ENCODE measurements at places on chromosomes 5 and 9.
A peak's percentile ranks its signal among the peaks of the same experiment; 100 is the strongest.

- no peak for DNase-seq
Measured at GRCh38 chr9:17060450-17060849, 74.4 kb upstream of the CNTLN start.

- DNase-seq, result no peak
Measured at GRCh38 chr5:1704676-1705075, 95.0 kb downstream of the MRPL36 start.

GRCh38 chr9:95993337-95993736 is 117.8 kb downstream of the ERCC6L2 start:
- DNase-seq, result no peak

- DNase-seq, result no peak
Measured at GRCh38 chr9:113501129-113501686, 37.7 kb downstream of the RGS3 start.

DNA sequence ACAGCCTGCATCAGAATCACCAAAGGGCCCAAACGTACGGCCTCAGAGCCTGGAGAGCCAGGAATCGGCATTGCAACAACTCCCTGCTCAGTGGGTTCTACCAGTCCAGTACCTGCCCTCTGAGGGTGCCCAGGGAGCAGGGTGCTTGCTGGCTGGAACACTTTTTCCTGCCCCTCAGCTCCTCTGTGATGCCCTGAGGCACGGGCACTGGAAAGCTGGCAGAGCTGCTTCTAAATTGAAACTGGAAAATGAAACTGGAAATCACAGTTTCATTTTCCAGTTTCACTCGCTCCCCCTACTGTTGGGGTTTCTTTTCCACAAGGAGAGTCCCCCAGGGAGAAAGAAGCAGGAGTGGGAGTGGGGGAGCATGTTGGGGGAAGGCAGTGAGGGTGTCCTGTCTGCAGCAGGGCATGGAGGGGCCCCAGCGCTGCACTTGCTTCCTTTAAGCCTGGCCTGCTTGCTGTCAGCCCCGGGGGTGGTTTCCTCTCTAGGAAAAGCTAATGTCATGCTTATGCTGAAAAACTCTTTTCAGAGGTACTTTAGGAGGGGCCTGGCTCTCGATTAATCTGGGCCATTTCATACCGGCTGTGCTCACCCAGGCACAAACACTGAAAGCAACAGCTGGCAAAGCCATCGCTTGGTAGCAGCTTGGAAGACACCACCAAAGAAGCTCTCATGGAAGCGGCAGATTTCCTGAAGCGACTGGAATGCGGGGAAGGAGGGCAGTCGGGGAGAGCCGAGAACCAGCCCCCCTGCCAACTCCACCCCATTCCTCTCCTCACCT is 26.2 kb downstream of the IRF1 start:
- peak; percentile 42 for DNase-seq

DNA sequence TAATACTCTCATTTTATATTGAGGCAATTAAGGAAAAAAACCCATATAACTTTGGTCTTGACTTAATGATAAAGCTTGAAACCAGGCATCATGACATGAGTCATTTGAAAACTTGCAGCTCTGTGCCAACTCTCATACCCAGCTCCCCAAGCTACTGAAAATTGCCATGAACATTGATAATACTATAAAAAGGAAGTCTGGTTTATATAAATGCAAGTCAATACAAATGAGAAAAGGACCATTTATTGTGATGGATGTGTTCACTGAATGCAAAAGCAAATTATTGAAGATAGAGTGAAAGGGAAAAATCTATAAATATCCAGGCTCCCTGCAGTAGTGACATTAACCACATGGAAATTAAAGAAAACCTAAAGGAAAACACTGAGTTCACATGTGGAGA is 116.3 kb downstream of the DEPDC1B start:
- DNase-seq, result peak; percentile 29

DNA sequence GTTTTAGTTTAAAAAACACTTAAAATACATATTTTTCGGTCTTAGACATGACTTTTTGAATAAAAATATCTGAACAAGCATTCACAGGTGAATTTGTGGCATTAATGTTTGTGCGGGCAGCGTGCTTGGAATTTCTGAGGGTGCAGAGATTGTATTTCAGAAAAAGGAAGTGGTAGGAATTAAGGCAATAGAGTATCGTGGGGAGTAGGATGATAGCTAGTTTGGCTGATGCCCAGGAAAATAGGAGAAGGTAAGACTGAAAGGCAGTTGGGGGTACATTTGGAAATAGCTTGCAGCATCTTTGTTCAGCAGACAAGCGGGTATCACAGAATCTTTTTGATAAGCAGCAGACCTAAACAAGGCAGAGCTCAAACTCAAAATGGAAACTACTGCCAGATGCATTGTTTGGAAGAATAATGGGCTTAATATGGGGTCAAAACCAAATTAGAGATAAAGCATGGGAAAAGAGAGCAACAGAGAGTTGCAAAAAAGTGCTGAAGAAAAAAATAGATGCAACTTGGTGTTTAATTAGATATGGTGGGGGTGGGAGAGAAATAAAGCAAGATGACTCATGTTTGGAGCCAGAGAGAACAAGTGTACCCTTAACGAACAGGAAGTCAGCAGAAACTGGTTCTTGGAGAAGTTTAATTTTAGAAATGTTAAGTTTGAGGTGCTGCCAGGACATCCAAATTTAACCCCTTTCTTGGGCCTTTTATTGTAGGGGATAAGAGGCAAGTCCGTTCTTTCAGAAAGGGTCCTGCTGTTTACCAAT is 85.7 kb upstream of the ARRDC3 start:
- DNase-seq, result no peak

- peak; percentile 43 for DNase-seq
Measured at GRCh38 chr5:159316519-159317383, 13.5 kb downstream of the IL12B start.

GRCh38 chr9:6611865-6612264 is 33.7 kb downstream of the GLDC start:
- DNase-seq, result no peak

- DNase-seq, result no peak
Measured at GRCh38 chr9:127307802-127308201, 43.2 kb downstream of the GARNL3 start.

DNA sequence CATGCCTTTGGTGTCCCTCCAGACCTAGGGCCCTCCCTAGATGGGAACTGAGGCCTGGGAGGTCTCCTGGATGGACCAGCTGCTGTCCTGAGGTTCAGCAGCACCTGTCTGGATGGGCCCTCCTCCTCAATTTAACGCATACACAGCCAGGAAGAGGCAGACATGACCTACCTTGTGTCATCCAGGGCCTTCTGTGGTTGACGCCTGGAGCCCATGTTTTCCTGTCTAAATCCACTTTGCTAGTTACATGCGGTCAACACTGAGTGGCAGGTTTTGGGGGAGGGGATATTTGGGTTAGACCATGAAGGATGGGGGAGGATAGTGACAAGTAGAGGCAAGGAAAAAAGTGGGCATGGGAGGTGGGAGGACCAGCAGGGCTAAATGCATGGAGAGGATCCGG is 3.1 kb upstream of the STC2 start:
- peak; percentile 45 for DNase-seq

Measured in activated CD4-positive, alpha-beta T cell treated with anti-CD3 and anti-CD28 coated beads, Interleukin-10, Interleukin-2, amounts not matched to agents 100 ng/mL and 50 ng/mL, durations not matched to agents 16 hours and 8 hours (primary cell).